Hematopoietic multipotent progenitor cell treated with erythropoietin and hydrocortisone succinate and interleukin-3 and kit ligand, for 8 days (in vitro differentiated cells): ENCODE measurements at places on chromosomes 13 and 19.

- DNase-seq, result no peak
Observed at GRCh38 chr19:1206864-1207450, 1.4 kb downstream of the STK11 start.

DNA sequence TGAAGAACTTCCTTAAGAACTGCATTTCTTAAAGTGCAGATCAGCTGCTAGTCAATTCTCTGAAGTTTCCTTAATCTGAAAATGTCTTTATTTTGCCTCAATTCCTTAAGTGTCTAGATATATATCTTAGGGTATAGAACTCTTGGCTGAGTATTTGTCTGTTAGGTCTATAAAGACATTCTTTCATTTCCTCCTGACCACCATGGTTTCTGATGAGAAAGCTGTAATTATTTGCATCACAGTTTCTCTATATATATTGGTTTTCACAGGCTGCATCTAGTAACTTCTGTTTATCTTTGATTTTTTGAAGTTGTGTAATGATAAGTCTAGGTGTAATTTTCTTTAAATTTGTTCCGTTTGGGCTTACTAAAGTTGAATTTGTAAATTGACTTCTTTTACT lies 15.2 kb downstream of the NDFIP2 start:
- DNase-seq, result no peak

DNA sequence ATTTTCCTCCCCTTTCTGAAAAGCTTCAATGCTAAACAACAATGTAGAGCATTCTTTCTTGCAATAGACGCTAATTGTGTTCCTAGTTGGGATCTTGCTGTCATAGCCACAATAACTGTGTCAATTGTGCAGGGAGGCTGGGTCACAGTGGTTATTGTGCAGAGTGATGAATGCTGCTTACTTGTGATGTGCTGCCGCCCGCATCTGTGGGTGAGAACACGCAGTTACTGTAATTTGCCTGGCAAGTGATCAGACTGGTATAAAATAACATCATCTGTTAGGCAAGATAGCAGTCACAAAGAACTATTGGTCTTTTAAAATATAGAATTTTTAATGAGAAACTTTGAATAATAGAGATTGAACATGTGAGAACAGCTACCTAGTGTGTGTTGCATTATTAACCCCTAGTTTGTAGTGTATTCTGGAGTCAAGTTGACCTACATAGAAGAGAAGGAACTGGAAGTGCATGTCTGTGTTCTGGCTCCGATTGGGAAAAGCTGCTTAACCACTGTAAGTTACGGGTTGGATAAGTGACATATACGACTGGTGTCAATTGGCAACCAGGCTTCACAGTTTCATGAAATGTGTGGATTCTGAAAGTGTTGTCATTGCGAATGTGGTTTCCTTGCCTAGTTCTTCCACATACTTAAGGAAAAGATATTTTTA lies 43.6 kb downstream of the SLAIN1 start:
- DNase-seq, result no peak

GRCh38 chr19:45895519-45895972 lies 6.9 kb downstream of the MYPOP start:
- no peak for DNase-seq

GRCh38 chr19:6967967-6968366 lies 53.3 kb downstream of the MBD3L2B start:
- DNase-seq, result no peak

DNA sequence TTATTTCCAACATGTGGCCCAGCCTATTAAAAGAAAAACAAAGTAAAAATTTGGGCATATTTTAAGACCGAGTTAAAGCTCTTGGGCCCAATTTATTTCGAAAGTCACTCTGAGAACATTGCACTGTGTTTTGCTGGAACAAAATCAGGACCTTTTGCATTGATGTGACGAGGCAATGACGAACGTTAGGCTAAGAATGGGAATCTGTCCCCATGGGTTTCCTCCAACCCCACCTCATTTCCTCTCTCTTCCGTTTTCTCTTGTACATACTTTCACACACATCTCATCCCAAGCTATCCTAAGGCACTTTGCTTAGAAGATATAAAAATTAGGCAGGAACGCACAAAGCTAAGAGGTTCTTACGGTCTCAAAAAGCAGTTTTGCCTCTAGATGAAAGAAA lies 22.1 kb downstream of the EDNRB start:
- no peak for DNase-seq

DNA sequence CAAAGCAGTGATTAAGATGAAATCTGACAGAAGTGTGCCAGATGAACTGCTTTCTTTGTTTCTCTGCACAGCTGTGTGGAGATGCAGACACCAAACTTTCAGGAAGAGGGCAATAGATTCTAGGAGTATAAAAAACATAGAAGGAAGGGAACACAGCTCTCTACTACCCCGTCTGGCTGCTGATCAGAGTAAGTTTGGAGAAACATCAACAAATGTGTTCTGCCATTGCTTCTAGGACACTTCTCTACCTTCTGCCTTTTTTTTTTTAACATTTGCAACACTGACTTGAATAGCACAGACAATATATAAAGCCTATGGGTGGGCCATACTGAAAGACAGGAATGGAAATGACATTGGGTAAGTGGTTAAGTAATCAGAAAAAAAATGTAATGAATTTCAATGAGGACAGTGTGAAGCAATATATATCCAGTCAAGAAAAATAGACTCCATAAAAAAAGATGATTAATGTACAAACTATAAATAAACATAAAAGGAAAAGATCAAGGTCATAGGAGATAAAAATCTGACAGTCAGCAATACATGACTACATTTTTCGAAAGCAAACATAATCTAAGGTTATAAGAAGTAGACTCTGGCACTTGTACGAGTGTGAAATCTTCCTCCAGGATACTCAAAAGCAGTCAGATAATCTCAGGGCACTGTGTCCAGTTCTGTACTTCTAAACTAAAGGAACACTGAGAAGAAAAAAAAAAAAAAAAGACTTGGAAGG lies 21.4 kb downstream of the NUFIP1 start:
- no peak for DNase-seq

- no peak for DNase-seq
Observed at GRCh38 chr19:1840541-1841115, 7.7 kb downstream of the REXO1 start.

DNA sequence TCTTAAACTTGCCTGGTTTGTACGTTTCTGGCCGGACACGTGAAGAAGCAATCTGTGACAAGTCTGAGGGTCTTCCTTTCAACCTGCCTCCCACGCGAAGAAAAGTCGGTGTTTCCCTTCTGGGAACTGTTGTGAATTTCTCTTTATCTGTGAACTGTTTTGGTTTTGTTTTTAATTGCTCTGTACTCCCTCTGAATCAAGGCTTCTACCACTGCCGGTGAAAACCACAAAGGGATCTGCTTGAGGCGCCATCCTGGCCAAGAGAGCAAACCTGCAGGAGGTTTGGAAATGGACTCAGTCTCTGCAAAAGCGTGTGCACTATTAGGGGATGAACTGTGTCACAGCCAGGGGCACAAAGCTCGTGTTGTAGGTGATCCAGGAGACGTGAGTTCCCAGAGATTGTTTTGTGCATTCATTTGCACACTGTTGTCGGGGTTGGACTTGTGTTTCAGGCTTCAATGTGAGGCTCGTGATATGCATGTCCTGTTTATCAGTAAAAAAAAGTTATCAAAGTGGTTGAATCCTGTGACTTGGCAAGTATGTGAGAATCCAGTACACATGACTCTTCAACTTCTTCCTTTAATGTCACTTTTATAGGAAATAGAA lies 9.7 kb downstream of the SIGLEC8 start:
- DNase-seq, result peak; percentile 72

DNA sequence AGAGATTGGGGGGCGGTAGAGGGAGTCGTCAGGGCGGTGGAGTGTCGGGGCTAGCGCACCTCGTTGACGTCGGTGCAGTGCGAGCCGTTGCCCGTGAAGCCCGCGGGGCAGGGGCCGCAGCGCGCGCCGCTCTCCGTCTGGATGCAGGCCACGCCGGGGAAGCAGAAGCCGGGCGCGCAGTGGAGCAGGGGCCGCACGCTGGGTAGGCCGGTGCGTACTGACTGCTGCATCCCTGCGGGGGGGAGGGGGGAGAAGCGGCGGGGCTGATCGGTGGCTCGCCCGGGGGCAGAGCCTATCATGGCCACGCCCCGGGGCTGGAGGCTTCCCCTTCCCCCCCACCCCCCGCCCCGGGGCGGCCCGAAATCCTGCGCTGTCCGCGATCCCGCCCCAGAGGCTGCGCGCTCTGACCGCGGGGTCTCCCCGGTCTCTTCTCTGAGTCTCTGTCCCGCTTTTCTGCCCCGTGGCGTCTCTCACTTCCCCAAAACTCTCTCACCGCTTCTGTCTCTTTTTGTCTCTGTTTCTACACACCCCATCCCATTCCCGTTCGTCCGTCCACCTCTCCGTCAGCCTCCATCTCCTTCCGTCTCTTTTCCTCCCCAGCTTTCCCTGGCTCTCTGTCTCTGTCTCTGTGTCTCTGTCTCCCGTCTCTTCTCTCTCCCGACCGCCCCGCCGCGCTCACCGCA lies 1.1 kb downstream of the COMP start:
- no peak for DNase-seq

DNA sequence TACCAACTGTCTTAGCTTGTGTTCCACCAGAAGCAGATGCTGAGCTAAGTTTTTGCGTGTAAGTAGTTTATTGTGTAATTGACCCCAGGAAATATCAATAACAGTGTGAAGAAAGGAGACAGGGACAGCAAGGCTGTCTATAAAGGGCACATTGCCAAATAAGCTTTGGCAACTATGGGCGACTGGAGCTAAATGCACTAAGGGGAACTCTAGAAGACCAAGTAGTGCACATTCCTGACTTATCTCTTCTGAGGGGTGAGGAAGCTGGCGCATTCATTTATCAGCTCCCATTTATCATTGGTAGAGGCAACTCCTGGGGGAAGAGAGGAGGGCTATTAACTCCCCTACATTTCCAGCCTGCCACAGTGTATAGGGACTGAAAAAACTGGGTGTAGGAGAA lies 135.0 kb downstream of the DLEU7 start:
- no peak for DNase-seq

GRCh38 chr13:58566176-58566575 lies 934.6 kb downstream of the PCDH17 start:
- DNase-seq, result no peak

DNA sequence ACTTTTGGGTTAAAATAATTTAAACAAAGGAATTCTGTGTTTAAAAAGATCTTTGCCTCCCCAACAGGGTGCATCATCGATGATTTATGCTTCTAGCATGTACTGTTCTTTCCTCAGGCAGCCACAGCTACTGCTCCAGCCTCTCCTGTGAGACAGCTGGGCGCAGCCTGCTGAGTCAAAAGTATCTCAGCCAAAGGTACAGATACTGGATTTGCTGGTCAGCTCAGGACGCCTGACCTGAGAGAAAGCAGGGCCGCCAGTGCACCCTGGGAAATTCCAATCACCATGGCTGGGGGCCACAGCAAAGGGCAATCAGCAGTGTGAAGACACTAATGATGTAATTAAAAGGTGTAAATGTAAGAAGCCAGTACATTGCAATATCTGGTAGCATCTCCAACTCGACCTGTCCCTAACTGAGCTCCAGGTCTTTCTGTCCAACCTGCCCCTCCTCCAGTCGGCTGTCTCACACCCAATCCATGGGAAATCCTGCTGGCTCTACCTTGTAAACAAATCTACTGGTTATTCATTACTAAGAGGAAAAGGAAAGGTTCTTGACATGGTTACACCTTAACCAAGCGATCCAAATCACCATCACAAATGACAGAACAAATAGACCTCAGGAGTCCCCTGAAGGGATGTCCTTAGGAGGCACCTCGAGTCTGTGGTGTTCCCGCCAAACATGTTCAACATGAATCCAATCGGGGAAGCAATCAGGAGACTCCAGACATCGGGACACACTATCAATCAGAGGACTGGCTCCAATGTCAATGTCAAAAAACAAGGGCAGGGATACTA lies 7.3 kb downstream of the OPA3 start:
- no peak for DNase-seq

GRCh38 chr19:12111176-12111575 lies 29.0 kb downstream of the ZNF20 start:
- no peak for DNase-seq

- no peak for DNase-seq
Observed at GRCh38 chr13:81745391-81745790, 1404.5 kb upstream of the SPRY2 start.

DNA sequence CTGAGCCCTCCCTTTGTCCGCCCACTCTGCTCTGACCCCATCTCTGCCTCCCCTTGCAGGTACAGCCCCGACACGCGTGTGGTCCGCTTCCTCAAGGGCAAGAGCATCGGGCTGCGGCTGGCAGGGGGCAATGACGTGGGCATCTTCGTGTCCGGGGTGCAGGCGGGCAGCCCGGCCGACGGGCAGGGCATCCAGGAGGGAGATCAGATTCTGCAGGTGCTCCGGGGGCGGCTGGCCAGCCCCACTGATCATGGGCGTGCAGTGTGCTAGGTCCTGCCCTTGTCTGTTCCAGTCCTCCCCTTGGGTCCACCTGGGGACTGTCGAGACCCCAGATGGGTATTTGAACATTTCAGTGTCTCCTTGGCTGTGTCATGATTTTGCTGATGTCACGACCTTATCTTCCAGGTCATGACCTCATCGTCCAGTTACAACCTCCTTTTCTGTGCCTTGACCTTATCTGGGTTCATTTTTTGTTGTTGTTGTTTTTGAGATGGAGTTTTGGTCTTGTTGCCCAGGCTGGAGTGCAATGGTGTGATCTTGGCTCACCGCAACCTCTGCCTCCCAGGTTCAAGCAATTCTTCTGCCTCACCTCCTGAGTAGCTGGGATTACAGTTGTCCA lies 25.3 kb downstream of the APBA3 start:
- no peak for DNase-seq

DNA sequence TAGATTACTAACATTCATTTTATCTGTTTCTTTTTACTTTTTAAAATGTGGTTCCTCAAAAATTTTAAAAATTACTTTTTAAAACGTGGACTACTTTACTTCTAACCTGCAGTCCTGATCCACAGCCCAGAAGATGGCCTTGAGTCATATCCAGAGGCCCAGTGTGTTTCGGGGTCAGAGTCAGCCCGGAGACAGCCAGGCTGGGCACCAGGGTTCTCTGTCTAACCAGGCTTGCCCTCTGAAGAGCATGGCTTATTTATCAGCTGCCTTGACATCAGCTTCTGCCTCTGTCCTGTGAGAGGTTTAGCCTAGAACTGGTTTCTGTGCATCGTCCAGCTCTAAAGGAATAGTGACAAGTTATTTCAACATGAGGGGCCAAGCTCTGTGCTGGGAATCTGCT lies 332.0 kb downstream of the FGF9 start:
- no peak for DNase-seq

DNA sequence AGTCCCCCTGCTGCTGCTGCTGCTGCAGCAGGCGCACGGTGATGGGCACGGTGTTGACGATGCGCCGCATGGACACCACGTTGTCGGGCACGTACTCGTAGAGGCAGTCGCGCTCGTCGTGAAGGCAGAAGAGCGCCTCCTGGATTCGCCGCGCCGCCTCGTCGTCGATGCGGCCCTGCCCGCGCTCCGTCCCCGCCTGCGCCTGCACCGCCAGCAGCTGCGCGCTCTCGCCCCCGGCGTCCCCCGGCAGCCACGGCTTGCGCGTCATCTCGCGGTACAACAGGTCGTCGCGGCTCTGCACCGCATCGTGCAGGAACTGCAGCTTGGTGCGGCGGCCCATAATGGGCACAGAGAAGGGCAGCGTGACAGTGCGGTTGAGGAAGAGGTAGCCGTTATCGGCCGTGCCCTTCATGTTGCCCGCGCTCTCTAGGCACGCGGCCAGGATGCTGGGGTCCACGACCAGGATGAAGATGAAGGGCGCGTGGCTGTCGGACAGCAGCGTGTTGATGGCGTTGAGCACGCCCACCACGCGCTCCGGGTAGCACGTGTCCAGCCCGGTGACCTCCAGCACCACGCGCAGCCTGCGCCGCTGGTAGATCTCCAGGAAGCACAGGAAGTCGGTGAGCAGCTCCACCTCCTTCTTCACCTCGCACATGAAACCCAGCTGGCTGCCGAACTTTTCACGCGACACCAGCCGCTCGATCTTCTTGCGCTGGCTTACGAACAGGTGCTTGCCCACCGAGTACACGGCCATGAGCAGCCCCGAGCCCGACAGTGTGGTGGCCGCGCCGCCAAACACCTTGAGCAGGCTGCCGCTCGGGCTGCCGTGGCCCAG lies 8.1 kb downstream of the NKPD1 start:
- peak; percentile 58 for DNase-seq
